ENCODE measurements at places on chromosomes 5 and 9. TPM values are rescaled to one million over a fixed set of nuclear protein-coding genes. Genes with fewer than 3 reads are reported as not detected.

LMX1B gene
- total RNA-seq, result not detected

COMMD10 gene
- 52.2 TPM for total RNA-seq

CCDC171 gene
- 3.3 TPM for total RNA-seq

SPAG8 gene
- 1.4 TPM for total RNA-seq

DRD1 gene
- total RNA-seq, result 0.80 TPM

GRCh38 chr5:50711280-50711679 lies 44.8 kb downstream of the PARP8 start:
- DNase-seq, result peak; percentile 9

- DNase-seq, result no peak
Observed at GRCh38 chr5:173733425-173733824, 117.0 kb upstream of the BOD1 start.

DNA sequence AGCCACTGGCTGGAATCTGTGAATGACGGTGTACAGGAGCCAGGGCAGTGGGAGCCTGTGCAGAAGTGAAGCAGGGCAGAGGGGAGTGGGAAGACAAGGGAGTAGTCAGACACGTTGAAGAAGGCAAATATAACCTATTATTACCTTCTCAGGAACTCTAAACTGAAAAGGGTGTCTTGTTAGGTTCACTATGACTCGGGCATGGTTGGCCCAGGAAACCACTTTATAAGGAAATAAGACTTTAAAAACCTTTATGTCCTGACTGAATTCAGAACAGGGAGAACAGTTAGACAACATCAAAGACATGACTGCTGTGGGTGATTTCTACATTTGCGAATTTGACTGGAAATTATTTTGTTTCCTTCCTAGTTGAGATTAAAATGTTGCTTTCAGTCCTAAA lies 107.5 kb downstream of the ACER2 start:
- DNase-seq, result no peak

GRCh38 chr5:96489532-96489931 lies 56.5 kb upstream of the PCSK1 start:
- DNase-seq, result no peak

- no peak for DNase-seq
Observed at GRCh38 chr5:75325242-75325641, 11.8 kb upstream of the HMGCR start.

DNA sequence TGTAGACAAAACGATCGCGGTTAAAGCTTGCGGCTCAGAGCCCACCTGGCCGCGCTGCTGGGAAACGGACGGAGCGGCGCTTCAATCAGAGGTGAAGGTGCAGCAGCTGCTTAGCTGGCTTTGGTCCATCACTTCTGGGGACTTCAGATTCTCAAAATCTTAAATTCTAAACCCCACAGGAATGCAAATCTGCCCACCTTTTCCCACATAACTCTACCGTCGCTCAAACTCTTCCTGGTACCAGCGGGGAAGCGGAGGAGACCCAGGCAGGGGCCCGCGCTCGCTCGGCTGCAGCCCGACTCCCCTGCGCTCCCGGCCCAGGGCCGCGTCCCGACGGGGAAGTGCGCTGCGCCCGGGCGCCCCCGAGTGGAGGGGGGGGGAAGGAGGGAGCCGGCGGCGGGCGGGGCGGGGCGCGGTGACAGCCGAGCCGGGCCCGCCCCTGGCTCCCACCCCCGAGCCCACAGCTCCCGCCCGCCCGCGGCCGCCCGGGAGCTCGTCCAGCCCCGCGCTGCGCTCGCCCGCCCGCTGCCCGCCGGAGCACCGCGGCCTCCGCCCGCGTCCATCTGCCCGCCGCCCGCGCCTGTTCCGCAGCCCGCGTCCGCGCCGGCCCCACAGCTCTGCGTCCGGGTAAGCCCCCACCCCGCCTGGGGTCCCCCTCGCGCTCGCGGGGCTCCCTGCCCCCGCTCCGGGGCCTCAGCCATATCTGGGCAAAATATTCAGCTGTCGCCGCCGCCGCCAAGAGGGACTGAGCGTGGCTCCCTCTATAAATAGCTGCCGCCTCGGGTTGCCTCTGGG lies at the start of gene TMOD1:
TMOD1 (plus strand) TSS at position 490 of the 795 bp plus-strand sequence. CDS start 22,523 bp downstream, outside the sequence.
- peak; percentile 76 for DNase-seq
